HEK293T (cell line): ENCODE measurements at places on chromosomes 4 and X.
A peak's percentile ranks its signal among the peaks of the same experiment; 100 is the strongest.

DNA sequence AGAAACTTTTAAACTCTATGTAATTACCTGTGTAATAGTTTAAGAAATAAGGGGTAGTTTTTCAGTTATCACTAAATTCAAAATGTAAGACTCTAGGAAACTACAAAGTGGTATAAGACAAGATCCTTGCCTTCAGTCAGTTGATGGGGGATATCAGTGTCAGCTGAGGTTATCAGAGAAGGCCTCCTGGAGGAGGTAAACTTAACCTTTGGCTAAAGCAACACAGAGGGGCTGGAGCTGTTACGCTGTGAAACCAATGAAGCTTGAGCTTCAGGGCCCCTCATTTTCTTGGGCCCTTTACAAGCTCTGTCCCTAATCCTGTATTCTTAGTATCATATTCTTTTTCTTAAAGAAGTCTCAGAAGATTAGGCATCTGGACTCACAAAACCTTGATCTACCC is 35.9 kb downstream of the FAM13A start:
- DNase-seq, result no peak

DNA sequence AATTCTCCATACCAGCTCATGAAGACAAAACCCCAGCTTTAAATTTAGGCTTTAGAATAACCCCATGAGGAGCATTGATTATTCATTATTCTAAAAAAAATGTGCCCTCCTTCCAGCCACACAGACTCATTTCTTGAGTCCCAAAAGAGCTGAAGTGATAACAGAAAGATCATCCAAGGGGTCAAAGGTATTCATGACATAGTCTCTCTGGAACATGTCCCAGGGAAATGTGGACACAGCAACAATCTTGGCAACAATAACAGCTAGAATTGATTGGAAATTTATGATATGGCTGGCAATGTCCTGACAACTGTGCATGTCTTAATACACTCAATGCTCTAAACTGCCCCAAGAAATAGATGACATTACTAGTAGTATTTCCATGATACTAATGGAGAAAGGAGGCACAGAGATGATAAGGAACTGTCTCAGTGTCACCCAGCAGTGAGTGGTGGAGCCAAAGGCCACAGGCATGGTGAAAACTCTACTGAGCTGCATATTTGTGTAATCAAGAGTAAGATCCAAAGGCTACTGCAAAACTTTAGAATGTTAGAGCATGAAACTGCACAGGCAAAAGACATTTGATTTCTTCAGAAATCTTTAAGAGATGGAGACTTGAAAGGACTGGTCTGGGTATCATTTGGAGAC is 37.3 kb upstream of the XAGE1B start:
- no peak for DNase-seq

DNA sequence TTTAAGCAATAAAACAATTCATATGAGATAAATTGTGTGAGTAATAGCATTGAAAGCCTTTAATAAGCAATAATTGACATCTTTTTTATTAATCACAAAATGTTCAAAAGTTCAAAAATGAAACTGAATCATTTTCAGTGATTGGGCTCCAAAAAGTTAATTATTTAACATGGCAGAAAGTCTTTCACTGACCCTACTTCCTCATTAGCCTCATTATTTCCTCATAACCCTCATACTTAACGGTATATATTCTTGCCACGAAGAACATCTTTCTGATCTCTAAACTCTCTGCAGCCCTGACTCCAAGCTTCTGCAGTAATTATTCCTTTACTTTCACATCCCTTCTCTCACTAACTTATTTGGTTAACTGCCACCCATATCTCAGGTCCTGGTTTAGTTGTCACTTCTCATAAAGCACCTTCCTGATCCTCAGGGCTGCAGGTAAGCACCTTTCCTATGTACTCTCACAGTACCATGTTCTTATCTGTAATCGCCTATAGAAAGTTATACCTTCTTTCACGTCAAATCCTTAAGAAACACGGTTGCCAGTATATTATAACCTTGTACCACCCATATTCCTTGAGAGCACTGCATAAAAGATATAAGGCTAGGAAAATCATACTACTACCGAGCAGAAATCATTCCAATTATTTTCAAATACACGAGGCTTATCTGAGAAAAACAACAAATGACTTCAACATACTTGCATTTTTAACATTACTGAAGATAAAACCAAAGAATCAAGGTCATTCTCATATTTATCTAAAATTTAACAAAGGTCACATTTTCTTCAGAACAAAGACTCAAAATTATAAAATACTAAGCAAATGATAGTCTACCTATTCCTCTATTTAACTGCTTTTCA is 72.2 kb downstream of the PPP3CA start:
- DNase-seq, result no peak

DNA sequence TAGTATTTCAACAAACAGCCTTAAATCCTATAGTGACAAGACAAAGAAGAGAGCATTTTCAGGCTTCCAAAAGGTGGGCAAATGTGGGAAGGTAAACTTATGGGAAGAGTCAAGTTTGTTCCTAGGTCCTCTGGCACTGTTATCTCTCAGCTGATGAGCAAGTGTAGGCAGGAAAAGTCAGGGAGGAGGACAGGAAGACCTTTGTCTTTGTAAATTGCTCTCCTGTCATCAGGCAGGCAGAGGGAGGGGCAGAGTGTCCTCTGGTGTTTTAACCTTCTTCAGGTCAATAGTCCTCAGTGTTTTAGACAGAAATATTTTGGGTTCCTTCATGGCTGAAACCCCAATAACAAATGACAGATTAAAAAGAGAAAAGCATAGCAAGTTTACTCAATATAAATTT is 13.5 kb upstream of the GEMIN8 start:
- no peak for DNase-seq

DNA sequence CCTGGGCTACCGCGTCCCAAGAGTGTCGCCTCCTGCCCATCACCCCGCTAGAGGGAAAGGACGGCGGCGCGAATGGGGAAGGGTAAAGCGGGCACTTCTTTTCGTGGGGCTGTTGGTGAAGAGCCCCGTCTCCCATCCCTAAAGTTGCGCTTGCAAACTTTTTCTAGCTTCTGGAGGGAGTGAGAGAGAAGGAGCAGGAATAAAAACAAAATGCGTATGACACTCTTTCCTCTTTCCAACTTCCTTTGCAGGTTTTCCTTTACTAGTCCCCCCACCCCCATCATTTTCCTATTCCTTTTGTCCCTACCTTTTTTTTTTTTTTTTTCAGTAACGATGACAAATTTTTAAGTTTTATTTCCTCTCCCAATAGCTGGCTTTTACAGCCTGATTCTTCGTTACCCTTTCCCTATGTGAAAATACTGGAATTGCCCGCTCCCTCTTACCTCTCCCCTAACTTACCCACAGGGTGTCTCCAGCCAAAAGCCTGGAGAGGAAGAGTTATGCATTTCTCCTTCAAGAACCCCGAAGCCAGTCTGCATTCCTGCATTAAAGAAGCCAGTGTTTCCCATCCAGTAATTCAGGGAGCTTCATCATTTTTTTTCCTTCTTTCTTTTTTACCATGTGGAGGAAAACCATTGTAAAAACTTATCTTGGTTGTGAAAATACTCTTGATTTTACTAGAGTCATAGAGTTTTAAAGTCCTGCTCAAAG is 613 bp upstream of the ARSJ start:
- DNase-seq, result no peak

GRCh38 chr4:150345207-150345744 is 236.7 kb upstream of the MAB21L2 start:
- DNase-seq, result no peak

GRCh38 chr4:156322592-156322991 is 368.9 kb upstream of the CTSO start:
- DNase-seq, result no peak

DNA sequence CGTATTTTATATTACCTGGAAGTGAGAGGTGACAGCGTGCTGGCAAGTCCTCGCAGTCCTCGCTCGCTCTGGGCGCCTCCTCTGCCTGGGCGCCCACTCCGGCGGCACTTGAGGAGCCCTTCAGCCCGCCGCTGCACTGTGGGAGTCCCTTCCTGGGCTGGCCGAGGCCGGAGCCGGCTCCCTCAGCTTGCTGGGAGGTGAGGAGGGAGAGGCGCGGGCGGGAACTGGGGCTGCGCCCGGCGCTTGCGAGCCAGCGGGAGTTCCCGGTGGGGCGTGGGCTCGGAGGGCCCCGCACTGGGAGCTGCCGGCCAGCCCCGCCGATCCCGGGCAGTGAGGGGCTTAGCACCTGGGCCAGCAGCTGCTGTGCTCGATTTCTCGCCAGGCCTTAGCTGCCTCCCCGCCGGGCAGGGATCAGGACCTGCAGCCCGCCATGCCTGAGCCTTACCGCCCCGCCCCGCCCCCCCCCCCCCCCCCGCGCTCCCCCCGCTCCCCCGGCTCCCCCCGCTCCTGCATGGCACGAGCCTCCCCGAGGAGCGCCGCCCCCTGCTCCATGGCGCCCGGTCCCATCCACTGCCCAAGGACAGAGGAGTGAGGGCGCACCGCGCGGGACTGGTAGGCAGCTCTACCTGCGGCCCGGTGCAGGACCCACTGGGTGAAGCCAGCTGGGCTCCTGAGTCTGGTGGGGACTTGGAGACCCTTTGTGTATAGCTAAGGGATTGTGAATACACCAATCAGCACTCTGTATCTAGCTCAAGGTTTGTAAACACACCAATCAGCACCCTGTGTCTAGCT is 298.9 kb upstream of the MAGEB16 start:
- no peak for DNase-seq

- no peak for DNase-seq
These were observed 108.0 kb downstream of the CHIC2 start for GRCh38 chr4:53956454-53956853.

DNA sequence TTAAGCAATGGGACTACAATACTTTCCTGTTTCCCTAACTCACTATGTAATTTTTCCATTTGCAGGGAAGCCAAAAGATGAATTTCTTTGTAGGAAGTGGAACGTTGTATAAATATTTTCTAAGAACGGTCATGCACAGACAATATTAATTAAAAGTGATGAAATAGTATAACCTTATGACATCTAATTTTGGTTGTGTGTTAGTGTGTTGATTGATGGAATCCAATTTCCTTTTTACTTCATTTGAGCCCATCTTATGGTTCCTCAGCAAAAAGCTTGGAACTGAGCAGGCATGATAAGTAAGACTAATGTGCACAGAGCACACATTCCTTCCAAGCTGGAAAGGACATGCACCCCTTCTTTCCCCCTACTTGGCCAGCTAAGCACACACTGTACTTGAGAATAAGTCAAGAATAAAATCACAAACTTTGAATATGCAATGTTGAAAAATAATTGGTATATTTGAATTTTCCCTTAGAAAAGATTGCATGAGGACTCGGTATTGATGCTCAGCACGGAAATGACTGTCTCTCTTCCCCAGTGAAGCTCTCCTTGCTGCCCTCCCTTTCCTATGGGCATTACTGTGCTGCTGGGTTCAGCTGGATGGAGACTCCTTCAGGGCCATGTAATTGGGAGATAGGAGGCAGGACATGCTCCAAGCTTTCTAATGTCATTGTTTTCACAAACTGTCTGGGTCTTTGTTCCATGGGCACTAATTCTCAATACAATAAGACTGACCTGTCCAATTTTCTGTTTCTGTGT is 19.2 kb upstream of the PDLIM3 start:
- DNase-seq, result no peak

- DNase-seq, result no peak
These were observed 605.5 kb upstream of the PITX2 start for GRCh38 chr4:111228396-111228795.

GRCh38 chr4:73862322-73862721 is 6.9 kb upstream of the CXCL1 start:
- DNase-seq, result no peak

GRCh38 chrX:46321676-46322075 is 223.5 kb downstream of the ZNF674 start:
- no peak for DNase-seq

DNA sequence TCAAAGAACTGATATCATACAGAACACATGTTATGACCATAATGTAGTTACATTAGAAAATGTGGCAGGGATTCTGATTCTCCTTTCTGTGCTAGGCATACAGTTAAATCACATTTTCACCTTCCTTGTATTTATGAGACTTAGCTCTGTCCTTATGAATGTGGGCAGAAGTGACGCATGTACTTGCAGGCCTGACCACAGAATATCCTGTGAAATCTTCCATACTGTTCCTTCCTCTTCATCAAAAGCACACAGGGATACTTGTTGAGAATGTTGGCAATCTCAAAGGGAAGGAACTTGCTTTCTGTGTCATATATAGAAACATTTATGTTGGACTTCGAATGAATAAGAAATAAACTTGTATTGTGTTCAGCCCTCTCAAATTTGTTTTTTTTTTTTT is 17.2 kb upstream of the MYOZ2 start:
- DNase-seq, result no peak

- DNase-seq, result no peak
These were observed 64.7 kb upstream of the PLAC8 start for GRCh38 chr4:83179205-83179604.

GRCh38 chrX:107744868-107745267 is 30.7 kb downstream of the TSC22D3 start:
- no peak for DNase-seq

- no peak for DNase-seq
These were observed 44.7 kb downstream of the SLC10A7 start for GRCh38 chr4:146477054-146477453.

DNA sequence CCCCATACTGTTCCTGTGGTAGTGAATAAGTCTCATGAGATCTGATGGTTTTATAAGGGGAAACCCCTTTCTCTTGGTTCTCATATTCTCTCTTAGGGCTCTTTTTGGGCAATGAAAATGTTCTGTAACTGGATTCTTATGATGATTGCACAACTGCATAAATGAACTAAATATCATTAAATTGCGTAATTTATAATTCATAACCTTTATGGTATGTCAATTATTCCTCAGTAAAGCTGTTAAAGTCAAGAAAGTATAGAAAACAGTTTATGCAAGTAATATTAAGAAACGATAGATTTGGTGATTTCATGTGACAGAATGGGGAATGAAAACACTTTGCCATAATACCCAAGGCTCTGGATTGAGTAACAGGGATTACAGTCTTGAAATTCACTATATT is 33.5 kb upstream of the SPANXD start:
- DNase-seq, result no peak

DNA sequence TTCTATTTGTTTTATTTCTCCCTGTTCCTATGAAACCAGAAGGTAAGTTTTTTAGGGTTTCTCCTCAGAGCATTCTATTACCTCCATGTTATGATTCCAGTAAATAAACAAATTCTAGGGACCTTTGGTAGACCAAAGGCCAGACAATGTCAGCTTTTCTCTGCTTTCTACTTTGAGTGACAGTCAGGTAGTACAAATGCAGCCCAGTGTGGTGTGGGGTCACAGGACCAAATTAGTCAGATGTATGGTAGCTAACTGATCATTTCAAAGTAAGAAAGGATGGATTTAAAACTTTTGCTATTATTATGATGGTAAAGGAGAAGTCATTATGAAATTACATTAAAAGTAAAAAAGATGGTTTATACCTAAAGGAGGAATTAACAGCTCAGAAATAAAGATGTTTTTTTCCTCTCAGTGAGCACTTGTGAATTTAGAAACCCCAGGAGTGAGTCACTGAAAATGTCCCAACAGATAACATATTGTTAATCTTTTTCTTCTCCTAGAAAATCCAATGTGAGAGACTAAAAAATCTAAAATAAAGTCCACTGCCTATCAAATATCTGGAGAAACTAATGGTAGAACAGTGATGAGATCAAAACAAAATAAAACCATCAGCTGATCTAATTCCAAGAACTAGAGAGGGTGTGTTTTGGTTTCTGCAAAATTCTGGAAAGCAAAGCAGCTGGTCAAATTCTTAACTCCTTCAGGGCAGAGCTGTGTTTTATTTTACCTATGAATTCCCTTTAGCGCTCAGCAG is 16.6 kb upstream of the KLHL2 start:
- no peak for DNase-seq

GRCh38 chrX:78104447-78105176 is 564 bp downstream of the PGK1 start:
- peak; percentile 44 for DNase-seq

GRCh38 chr4:166169111-166169510 is 296.1 kb downstream of the TLL1 start:
- peak; percentile 12 for DNase-seq

GRCh38 chr4:98203332-98204235 is 57.6 kb upstream of the RAP1GDS1 start:
- no peak for DNase-seq
